ENCODE measurements at places on chromosomes 2 and 18. TPM values are rescaled to one million over a fixed set of nuclear protein-coding genes. Genes with fewer than 3 reads are reported as not detected.

- H3K27ac ChIP-seq: peak overlapping the region; percentile 94
- H3K4me1 ChIP-seq: peaks cover 58% of the 10 kb centered on the region
- H3K4me3 ChIP-seq: peak overlapping the region; percentile 60
These were observed 173.1 kb upstream of the STON1 start for GRCh38 chr2:48356701-48357325.

DNA sequence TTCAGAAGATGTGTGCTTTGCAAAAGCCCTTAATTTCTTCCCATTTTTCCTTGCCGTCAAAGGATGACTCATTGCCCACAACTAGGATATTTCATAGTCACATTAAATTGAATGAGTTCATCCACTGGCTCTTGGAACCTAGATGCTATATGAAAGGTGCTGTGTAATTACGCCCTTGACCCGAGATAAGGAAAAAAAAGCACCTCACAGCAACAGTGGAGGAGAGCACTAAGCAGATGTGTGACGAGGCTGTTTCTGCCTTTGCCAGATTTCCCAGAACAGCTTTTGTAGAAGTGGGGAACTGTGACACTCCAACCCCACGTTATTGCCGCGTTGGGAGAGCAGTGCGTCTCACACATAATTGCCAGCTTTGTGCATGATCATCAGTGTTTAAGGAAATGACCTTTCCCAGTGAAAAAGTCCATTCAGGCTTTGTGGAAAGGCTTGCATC lies 33.3 kb upstream of the TMEM87B start:
- H3K36me3 ChIP-seq: no peaks in the 10 kb centered on the region
- H3K27ac ChIP-seq: no peak overlapping the region
- H3K4me3 ChIP-seq: no peak overlapping the region
- H3K4me1 ChIP-seq: peaks cover 2% of the 10 kb centered on the region
- H3K27me3 ChIP-seq: peaks cover 25% of the 10 kb centered on the region

GRCh38 chr2:240187989-240188590 lies 47.6 kb upstream of the OTOS start:
- no peak for DNase-seq
- H3K36me3 ChIP-seq: no peaks in the 10 kb centered on the region
- peaks cover 9% of the 10 kb centered on the region for H3K27me3 ChIP-seq
- no peak overlapping the region for H3K27ac ChIP-seq
- H3K4me1 ChIP-seq: no peaks in the 10 kb centered on the region

The SERPINB2 gene
- total RNA-seq: not detected

- H3K27ac ChIP-seq: peak overlapping the region; percentile 67
- peaks cover 42% of the 10 kb centered on the region for H3K4me1 ChIP-seq
- H3K4me3 ChIP-seq: peak overlapping the region; percentile 78
- DNase-seq: no peak
- H3K36me3 ChIP-seq: no peaks in the 10 kb centered on the region
These were observed 37.2 kb downstream of the TSHZ1 start for GRCh38 chr18:75247611-75248421.

DNA sequence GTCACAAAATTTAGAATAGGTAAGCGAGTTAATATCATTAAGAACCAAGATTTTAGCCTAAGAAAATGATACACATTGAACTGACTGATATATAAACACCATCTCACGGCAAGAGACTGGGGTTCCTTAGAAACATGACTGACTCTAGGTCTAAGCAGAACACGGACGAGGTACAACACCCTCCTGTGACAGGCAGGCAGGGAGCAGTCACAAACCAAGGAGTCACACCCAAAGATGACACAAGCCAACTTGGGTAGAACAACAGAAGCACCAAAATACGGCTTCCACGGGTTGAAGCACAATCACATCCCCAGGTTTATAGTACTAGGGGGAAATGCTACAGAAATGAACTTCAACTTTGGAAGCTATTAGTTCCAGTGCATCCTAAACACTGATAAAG lies 24.3 kb downstream of the HDLBP start:
- H3K4me1 ChIP-seq: peaks cover 26% of the 10 kb centered on the region
- no peaks in the 10 kb centered on the region for H3K27me3 ChIP-seq
- no peak overlapping the region for H3K27ac ChIP-seq
- peaks cover 5% of the 10 kb centered on the region for H3K36me3 ChIP-seq
- DNase-seq: no peak
- no peak overlapping the region for H3K4me3 ChIP-seq

DNA sequence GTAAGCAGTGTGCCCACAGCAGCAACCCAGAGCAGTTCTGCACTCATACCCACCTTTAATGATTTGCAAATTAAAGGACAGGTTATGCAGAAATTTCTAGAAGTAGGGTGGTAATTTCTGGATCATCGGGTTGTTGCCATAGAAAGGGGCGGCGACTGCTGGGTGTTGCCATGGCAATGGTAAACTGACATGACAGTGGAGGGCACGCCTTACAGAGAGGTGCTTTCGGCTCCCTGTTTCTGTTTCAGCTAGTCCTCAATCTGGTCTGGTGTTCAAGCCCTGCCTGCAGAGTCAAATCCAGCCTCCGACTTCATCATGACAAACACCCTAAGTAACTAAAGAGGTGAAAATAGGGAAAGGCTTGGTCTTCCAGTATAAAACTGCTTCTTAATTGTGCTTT lies 667.7 kb downstream of the SOCS6 start:
- H3K27ac ChIP-seq: no peak overlapping the region
- H3K36me3 ChIP-seq: no peaks in the 10 kb centered on the region
- H3K4me1 ChIP-seq: no peaks in the 10 kb centered on the region
- no peak for DNase-seq
- H3K27me3 ChIP-seq: no peaks in the 10 kb centered on the region
- H3K4me3 ChIP-seq: no peak overlapping the region

The ALKAL2 gene
- total RNA-seq: not detected

DNA sequence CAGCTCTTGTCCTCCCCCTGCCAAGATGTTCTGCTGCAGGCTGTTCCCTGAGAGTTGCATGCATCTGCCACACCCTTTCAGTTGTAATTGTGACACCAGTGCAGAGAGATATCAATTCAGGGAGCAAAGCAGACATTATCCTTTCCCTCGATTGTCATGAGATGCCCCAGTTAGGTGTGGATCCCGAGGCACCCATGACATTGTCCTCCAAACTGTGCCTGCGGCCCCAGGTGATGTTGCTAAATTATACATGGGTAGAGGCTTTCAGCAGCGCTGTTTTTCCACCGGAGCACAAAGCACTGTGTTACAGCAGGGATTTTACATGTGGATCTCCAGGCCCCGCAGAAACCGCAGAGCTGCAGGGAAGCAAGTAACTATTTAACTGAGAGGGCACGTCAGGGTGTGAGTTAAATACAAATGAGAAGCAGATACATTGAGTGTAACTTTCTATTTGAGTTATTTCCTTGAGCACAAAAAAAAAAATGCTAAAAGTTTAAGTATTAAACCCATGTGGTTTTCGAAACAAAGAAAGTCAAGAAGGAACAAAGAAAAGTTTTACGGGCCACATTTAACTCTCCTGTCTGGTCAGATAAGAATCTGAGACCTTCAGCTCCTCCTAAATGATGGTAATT lies 90.3 kb upstream of the BCL2L11 start:
- H3K4me1 ChIP-seq: peaks cover 14% of the 10 kb centered on the region
- no peak overlapping the region for H3K27ac ChIP-seq
- peaks cover 58% of the 10 kb centered on the region for H3K27me3 ChIP-seq
- no peak overlapping the region for H3K4me3 ChIP-seq

DNA sequence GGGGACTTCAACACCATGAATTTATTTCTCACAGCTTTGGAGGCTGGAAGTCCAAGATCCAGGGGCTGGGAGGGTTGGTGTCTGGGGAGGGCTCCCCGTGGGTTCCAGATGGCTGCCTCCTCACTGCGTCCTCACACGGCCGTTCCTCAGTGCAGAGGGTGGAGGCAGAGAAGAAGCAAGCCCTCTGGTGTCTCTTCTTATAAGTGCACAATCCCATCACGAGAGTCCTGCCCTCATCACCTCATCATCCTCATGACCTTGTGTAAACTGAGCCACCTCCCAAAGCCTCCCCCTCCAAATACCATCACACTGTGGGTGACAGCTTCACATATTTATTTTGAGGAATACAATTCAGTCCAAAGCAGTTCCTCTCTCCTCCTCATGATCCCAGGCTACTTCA lies 26.3 kb downstream of the TMEM163 start:
- H3K27me3 ChIP-seq: peaks cover 24% of the 10 kb centered on the region
- H3K36me3 ChIP-seq: peaks cover 3% of the 10 kb centered on the region
- H3K4me3 ChIP-seq: no peak overlapping the region
- H3K27ac ChIP-seq: no peak overlapping the region

GRCh38 chr2:15040429-15041084 lies 408.0 kb downstream of the LRATD1 start:
- H3K4me1 ChIP-seq: peaks cover 4% of the 10 kb centered on the region
- H3K36me3 ChIP-seq: no peaks in the 10 kb centered on the region
- H3K4me3 ChIP-seq: no peak overlapping the region
- H3K27ac ChIP-seq: no peak overlapping the region
- no peak for DNase-seq
- peaks cover 6% of the 10 kb centered on the region for H3K27me3 ChIP-seq

DNA sequence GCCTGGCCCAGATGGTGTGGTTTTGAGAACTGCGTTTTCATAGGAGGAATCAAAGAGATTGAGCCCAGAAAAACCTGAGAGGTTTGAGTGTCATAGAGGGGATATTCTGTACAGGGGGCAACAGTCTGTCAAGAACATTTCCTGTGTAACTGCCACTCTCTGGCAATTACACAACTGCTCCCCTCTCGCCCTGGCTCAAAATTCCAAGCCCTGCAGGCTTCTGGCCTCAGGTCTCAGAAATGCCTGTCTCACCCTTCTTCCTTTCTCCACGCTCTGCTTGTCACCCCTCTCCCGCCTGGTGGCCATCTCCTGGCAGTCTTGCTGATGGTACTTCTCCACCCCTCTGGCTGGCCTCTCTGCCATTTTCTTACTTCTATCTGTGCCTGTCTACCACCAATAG lies 4.0 kb downstream of the VAMP5 start:
- H3K36me3 ChIP-seq: peaks cover 21% of the 10 kb centered on the region
- no peaks in the 10 kb centered on the region for H3K27me3 ChIP-seq
- no peak overlapping the region for H3K4me3 ChIP-seq
- H3K4me1 ChIP-seq: peaks cover 47% of the 10 kb centered on the region
- peak overlapping the region; percentile 2 for H3K27ac ChIP-seq

- H3K36me3 ChIP-seq: peaks cover 3% of the 10 kb centered on the region
- no peak overlapping the region for H3K4me3 ChIP-seq
- no peaks in the 10 kb centered on the region for H3K27me3 ChIP-seq
- DNase-seq: no peak
- peaks cover 10% of the 10 kb centered on the region for H3K4me1 ChIP-seq
These were observed 89.3 kb downstream of the MBD5 start for GRCh38 chr2:148110184-148110583.

- H3K4me3 ChIP-seq: no peak overlapping the region
- no peaks in the 10 kb centered on the region for H3K4me1 ChIP-seq
- no peak overlapping the region for H3K27ac ChIP-seq
- no peak for DNase-seq
- peaks cover 45% of the 10 kb centered on the region for H3K36me3 ChIP-seq
- H3K27me3 ChIP-seq: no peaks in the 10 kb centered on the region
These were observed 25.5 kb downstream of the ITPRID2 start for GRCh38 chr2:181916726-181917718.

The WNT6 gene
- not detected for total RNA-seq

DNA sequence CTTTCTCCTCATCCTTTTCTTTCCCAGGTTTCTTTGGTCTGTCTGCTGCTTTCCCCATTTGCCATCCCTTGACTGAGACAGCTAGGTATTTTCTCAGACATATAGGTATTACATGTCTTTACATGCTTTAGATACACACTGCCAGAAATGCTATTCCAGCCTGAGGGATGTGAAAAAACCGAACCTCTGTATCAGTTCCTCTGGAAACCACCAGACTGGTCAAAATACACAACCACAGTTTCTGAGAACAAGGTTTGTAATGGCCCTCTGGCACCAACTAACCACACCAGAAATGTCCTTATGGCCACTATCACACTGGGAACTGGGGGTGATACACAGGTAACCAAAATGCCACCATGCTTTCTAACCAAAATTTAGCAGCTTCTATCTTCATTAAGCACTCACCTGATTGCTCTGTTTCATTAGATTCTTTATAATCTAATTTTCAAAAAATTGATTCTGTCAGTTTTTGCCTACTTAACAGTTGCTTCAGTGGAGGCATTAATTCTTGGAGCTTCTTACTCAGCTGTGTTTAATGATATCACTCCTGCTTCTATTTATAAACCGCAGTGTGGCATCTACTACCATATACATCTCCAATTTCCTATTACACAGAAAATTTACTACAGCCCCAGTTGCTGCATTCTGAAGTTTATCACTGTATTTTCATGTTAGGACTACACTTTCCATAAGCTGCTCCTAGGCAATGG lies 243.5 kb downstream of the WDPCP start:
- DNase-seq: no peak
- H3K4me1 ChIP-seq: no peaks in the 10 kb centered on the region
- no peaks in the 10 kb centered on the region for H3K27me3 ChIP-seq
- no peaks in the 10 kb centered on the region for H3K36me3 ChIP-seq
- no peak overlapping the region for H3K4me3 ChIP-seq
- no peak overlapping the region for H3K27ac ChIP-seq

- no peaks in the 10 kb centered on the region for H3K36me3 ChIP-seq
- no peak overlapping the region for H3K27ac ChIP-seq
- no peak for DNase-seq
- no peak overlapping the region for H3K4me3 ChIP-seq
- H3K4me1 ChIP-seq: no peaks in the 10 kb centered on the region
- H3K27me3 ChIP-seq: peaks cover 13% of the 10 kb centered on the region
These were observed 114.8 kb downstream of the RDH14 start for GRCh38 chr2:18445433-18446320.

DNA sequence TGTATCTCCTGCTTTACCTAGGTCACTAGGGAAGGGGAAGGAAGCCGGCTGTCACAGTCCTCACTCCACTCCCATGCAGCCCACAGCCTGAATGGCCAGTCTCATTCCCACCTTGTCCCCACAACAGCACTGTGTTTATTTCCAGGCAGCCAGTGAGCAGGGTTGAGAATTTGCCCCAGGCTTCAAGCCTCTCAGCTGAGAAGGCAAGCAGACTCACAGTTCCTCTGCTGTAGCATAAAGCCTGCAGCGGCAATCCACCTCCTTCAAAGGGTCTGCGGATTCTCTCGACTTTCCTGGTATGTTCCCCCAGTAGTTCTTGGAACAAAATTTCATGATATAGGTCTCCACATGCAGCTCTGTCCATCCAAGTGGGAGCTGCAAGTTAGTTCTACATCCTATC lies 262.9 kb upstream of the GULP1 start:
- no peaks in the 10 kb centered on the region for H3K27me3 ChIP-seq
- no peaks in the 10 kb centered on the region for H3K36me3 ChIP-seq
- H3K4me3 ChIP-seq: no peak overlapping the region

- peaks cover 66% of the 10 kb centered on the region for H3K4me1 ChIP-seq
- no peaks in the 10 kb centered on the region for H3K27me3 ChIP-seq
- H3K4me3 ChIP-seq: no peak overlapping the region
- H3K27ac ChIP-seq: peak overlapping the region; percentile 41
- peaks cover 47% of the 10 kb centered on the region for H3K36me3 ChIP-seq
- no peak for DNase-seq
These were observed 17.2 kb downstream of the MAL start for GRCh38 chr2:95042472-95043271.

GRCh38 chr2:118223992-118224894 lies 136.0 kb downstream of the INSIG2 start:
- H3K36me3 ChIP-seq: no peaks in the 10 kb centered on the region
- no peak overlapping the region for H3K27ac ChIP-seq
- H3K4me1 ChIP-seq: peaks cover 22% of the 10 kb centered on the region
- DNase-seq: peak; percentile 51

The SLC11A1 gene
- total RNA-seq: 0.25 TPM

All from activated CD4-positive, alpha-beta memory T cell treated with anti-CD3 and anti-CD28 coated beads, Interleukin-2, amount 10 ng/mL, durations not matched to agents 7 days and 5 days (primary cell).